NT2/D1 (cell line): ENCODE measurements at places on chromosomes 3 and 15.

GRCh38 chr3:9397906-9398699, 688 bp downstream of the SETD5 start:
- DNase-seq = no peak

DNA sequence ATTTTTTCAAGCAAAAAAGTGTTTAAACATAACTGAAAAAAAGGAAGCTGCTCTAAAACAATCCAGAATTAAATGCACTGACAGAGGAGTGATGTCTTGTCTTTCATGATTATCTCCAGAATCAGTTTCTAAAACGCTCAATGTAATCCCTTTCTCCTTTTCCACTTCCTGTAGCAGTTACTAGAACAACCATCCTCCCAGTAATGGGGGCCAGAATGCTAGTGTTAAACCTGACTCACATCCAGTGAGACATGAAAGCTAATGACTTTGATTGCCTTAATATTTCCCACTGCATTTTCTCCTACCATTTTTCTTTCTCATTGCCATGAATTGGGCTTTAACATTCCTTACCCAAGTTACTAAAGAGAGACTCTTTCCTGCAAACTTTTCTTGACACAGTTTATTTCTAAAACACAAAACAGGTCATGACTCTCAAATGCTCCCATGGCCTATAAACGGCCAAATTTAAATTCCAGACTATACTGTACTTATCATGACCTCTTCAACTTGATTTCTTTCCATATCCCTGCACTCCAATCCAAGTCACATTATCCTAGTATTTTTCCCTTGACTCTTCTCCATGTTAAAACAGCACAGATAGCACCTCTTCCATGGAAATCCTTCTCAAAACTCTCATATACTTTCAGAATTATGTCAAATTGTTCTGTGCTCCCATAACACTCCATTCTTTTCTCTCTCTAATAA, 341.4 kb downstream of the NAALADL2 start:
- DNase-seq = no peak

DNA sequence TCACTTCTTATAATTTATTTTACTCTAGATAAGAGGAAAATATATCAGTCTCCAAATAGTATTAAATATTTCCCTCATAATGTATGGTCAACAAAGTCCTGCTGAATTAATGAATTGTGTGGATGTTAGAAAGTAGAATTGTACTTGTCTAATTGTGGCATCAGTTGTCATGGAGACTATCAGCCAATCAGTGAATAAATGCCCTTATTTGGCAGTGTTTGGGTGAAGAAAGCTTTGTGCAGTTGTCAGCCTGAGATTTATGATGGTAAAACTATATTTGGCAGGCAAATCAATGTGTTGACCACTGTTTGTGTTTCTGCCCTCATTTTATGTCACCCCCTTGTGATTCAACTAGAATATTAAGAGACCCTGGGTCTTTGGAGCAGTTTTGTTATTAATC, 293.6 kb upstream of the MDFIC2 start:
- DNase-seq = no peak

GRCh38 chr15:59174835-59175831, 31.5 kb upstream of the LDHAL6B start:
- DNase-seq = peak; percentile 43

DNA sequence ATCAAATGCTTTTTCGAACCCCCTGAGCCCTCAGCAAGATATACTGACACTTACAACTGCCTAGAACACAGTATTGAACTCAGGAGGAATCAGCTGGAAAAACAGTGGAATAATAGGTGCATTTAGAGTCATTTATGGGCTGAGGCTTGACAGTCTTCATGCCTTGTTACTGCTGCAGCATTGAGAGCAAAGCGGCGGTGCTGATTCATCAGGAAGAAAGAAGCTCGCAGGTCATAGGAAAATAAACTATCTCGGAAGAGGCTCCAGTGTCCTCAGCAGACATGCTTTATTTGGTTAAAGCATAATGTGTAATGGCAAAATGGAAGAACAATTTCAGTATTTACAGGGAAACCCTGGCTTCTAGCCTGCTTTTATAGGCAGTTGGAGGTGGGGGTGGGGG, 30.1 kb upstream of the NEO1 start:
- no peak for DNase-seq

DNA sequence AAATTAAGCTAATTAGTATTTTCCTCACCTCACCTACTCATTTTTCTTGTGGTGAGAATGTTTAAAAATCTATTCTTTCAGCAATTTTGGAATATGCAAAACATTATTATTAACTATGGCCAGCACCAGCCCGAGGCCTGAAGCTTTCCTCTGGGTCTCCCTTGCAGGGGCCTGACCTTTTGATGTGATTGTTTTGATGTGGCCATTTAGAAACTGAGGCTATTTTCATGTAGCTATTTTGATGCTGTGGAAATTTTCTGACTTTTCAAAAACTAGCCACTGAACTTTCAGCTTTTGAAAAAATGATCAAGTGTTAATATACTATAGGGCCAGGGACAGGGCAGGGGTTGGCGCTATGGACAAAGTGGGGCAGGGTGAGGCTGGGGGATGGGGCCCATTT, 8.2 kb upstream of the CCR9 start:
- DNase-seq = no peak

DNA sequence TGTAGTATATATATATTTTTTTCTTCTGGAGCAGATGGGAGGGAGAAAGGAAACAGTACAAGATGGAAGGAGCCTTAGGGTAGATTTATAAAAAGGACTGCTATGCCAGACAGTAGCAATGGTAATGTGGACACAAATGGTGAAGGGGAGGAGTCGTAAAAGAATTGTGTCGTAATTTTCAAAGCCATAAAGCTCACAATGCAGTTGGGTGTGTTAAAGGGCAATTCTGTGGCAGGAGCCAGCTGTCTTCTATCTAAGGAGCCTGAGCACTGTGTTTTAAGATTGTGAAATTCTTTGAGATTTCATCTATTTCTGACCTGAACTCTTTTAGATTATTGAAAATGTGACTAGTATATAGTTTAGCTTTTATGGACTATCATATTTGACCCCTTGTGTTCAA, 58.9 kb downstream of the CNOT10 start:
- no peak for DNase-seq

DNA sequence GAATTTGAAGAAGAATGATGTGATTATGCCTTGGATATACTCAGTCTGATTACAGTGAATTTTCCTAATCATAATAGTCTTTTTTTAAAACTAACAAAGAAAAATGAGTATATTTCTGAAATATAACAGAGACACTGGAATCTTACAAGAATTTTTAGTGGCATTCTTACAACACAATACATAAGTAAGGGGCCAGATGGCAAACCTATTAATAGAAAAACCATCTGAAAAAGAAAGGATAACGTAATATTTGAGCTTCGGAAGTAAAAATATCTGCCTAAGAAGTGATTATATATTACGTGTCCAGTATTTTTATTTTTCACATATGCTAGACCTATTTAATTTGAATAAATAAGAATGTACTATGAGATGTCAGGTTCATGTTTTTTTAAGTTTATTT, 452.8 kb downstream of the NAALADL2 start:
- DNase-seq = no peak

- DNase-seq = peak; percentile 81
Observed at GRCh38 chr3:196317687-196318467, at the start of gene DYNLT2B. DYNLT2B (minus strand) TSS chr3:196318240; CDS start chr3:196318152, 88 bp downstream.

DNA sequence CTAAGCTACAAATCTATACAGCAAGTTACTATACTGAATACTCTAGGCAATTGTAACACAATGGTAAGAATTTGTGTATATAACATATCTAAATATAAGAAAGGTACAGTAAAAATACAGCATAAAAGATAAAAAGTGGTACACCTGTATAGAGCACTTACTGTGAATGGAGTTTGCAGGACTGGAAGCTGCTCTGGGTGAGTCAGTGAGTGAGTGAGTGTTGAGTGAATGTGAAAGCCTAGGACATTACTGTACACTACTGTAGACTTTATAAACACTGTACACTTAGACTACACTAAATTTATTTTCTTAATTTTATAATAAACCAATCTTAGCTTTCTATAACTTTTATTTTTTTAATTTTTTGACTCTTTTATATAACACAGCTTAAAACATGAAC, 123.1 kb downstream of the ZMAT3 start:
- no peak for DNase-seq

GRCh38 chr3:49912881-49913281, 9.2 kb upstream of the MST1R start:
- DNase-seq = no peak

GRCh38 chr3:37559461-37559860, 302.2 kb upstream of the CTDSPL start:
- DNase-seq = no peak

- DNase-seq = no peak
Observed at GRCh38 chr3:28971156-28971555, 309.7 kb upstream of the RBMS3 start.

GRCh38 chr3:104885214-104885814, 481.4 kb upstream of the ALCAM start:
- DNase-seq = no peak

- DNase-seq = no peak
Observed at GRCh38 chr3:196237203-196237602, 20.9 kb downstream of the SLC51A start.

GRCh38 chr15:59457103-59457502, 19.1 kb downstream of the FAM81A start:
- no peak for DNase-seq

- DNase-seq = no peak
Observed at GRCh38 chr3:47193871-47194859, 30.3 kb upstream of the SETD2 start.

DNA sequence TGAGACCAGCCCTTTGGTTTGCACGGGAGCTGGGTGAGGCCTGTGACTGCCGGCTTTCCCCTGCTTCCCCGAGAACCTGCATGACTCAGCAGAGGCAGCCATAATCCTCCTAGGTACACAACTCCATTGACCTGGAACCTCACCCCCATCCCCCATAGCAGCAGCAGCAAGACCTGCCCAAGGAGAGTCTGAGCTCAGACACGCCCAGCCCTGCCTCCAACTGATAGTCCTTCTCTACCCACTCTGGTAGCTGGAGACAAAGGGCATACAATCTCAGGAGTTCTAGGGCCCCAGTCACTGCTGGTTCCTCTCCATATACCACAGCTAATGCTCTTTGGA, 141.0 kb upstream of the ARHGEF26 start:
- DNase-seq = no peak

GRCh38 chr3:33834096-33834453, 35.6 kb downstream of the PDCD6IP start:
- no peak for DNase-seq

- peak; percentile 96 for DNase-seq
Observed at GRCh38 chr3:29057326-29057725, 223.5 kb upstream of the RBMS3 start.

DNA sequence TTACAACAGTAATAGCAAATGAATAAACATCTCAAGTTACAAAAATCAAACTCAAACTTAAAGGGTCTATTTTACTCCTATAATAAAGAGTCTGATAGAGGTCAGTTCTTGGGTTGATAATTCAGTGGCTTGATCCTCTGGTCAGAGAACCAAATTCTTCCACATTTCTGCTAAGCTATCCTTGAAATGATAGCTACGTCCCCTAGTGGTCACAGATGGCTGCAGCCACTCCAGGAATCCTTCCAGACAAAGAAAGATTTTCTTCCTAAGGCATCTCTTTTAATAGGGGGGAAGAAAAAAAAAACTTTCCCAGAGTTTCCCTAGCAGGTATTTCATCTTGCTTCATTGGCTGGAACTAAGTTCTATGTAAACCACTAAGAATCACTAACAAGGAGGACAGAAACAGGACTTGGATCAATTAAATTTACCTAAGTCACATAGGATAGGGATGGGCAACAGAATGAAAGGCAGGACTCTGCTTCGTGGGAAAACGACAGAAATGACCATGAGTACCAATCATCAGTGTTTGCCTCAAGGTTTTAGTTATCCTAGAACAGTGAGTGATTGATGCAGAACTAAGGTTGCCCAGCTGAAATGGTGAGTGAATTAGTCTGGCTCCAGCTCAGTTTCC, 160.7 kb downstream of the STAC start:
- DNase-seq = peak; percentile 48

- DNase-seq = no peak
Observed at GRCh38 chr3:74107451-74107850, 482.7 kb upstream of the PDZRN3 start.

DNA sequence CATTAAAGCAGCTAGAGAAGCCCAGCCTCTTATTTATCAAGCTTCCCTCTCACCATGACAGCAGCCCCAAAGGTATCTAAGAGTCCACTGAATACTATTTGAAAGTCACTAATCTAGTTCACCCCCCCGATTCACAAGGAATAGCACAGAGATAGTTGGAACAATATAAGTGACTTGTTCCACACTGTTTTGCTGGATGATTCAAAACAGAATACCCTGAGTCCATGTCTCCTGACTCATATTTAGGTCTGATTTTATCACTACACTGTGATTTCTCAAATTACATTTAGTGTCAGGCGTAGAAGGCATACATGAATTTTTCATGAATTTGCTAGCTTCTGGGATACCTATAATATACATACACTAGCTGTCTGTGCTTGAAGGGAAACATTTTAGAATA, 18.7 kb upstream of the EOGT start:
- no peak for DNase-seq

GRCh38 chr3:120114981-120115380, 20.7 kb upstream of the GSK3B start:
- DNase-seq = no peak

DNA sequence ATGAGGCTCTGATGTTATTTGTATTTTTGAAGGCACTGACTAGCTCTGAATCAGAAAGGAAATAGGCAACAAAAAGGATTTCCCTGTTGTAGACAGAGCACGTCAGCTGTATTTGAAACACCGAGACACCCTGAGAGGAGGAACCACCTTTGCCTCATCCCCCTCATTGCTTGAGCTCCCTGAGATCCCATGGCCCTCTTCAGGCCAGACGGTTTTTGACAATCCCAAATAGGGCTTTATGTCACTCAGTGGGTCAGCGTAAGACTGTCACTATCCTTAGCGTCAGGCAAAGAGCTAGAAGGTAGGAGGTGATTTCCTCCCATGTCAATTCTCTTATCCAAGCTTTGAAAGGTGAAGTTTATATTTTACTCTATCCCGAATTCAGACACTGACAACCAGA, 254.3 kb downstream of the ZNF621 start:
- no peak for DNase-seq

GRCh38 chr15:91488452-91488851, 365.1 kb upstream of the SLCO3A1 start:
- peak; percentile 13 for DNase-seq

- DNase-seq = no peak
Observed at GRCh38 chr3:112127522-112128494, 5.2 kb downstream of the GCSAM start.

GRCh38 chr3:78907367-78907766, 860.4 kb downstream of the ROBO1 start:
- DNase-seq = no peak

DNA sequence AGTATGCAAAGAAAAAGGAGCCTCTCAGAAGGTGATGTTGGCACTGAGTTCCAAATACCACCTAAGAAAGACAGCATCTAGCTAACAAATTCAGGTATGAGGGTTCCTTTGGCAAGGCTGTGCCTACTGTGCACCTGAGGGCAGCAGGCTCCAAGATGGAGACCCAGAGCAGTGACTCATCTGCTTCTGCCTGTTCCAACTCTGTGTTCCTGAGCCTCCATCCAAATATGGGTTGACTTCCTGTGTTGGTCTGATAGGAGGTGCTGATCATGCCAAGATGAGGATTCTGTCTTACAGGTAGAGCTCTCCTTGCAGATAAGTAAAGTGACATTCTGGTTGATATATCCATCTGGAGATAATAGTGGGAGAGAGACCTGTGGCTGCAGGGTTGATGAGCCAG, 26.0 kb downstream of the SV2B start:
- DNase-seq = no peak
